Gastroesophageal sphincter (tissue), 4 donors: ENCODE measurements at places on chromosomes 11 and 22.

- H3K27me3 ChIP-seq = no peaks in the 10 kb centered on the region
- ATAC-seq = no peak
- H3K4me1 ChIP-seq = no peaks in the 10 kb centered on the region
- no peak overlapping the region for H3K27ac ChIP-seq
- no peak overlapping the region for H3K4me3 ChIP-seq
- H3K36me3 ChIP-seq = no peaks in the 10 kb centered on the region
Measured at GRCh38 chr11:23288003-23288783, 427.9 kb upstream of the CCDC179 start.

DNA sequence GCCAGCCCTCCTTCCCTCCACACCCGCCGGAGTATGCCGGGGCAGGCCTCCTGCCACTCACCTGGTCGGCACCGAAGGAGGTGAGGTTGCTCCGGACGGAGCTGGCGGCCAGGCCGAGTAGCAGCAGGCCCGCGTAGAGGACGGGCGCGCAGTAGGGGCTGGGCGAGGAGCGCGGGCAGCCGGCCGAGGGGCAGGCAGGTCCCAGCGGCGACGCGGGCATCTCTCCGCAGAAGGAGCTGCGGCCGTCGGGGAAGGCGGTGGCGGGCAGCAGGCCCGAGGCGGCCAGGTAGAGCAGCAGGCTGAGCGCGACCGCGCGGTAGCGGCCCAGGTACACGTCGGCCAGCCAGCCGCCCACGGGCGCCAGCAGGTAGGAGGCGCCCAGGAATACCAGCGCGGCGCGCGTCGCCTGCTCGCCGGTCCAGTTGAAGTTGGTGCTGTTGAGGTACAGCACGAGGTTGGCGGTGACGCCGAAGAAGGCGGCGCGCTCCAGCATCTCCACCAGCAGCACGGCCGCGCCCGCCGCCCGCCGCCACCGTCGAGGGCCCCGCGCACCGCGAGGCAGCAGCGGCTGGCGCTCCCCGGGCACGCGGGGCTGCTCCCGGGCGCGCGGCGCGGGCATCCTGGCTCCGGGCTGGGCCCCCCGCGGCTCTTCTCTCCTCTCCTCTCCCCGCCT lies 907 bp downstream of the SLC15A3 start:
- peak; percentile 23 for ATAC-seq
- peak overlapping the region; percentile 68 for H3K4me3 ChIP-seq

DNA sequence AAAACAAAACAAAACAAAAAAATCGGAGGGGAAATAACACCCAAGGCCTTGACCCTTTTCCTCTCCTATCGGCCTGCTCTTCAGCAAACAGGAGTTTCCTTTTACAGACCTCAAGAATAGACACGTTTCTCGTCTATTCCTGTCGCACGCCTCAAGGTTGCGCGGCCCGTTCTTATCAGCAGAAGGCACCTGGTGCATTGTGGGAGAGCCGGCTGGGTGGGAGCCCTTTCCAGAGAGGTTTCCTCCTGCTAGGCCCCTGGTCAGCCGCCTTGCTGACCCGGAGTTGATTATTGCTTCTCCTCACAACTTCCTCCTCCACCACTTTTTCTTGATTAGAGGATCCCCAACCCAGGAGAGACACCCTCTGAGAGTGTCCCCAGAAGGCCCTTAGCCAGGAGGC lies 497.3 kb downstream of the MIAT start:
- no peaks in the 10 kb centered on the region for H3K27me3 ChIP-seq
- H3K4me3 ChIP-seq = no peak overlapping the region
- no peak for ATAC-seq
- no peaks in the 10 kb centered on the region for H3K36me3 ChIP-seq

GRCh38 chr11:69922596-69923111 lies 103.4 kb upstream of the FGF3 start:
- H3K36me3 ChIP-seq = no peaks in the 10 kb centered on the region
- peak overlapping the region; percentile 61 for H3K27ac ChIP-seq
- peaks cover 69% of the 10 kb centered on the region for H3K27me3 ChIP-seq
- no peak for ATAC-seq

DNA sequence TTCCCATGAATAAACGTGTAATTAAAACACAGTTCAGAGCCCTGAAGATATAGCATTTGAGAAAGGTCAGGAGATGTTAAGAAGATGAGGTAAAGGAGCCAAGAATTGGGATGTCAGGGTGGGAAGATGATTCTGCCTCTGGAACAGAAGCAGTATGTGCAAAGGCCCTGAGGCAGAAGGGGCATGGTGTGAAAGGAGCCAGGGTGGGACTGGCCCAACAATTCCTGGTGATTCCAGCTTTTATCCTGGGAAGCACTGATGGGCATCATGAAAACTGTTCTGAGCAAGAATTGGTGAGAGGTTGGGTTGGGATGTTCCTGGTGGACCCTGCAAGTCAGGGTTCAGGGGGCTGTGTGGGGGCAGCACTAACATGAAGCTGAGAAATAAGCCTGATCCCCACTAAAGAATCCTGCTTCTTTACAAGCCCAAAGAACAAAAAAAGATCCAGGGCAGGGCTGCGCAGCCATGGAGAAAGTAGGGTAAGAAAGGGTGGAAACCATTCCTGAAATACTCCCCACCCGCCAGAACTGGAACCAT lies 2.5 kb upstream of the FXYD6 start:
- H3K36me3 ChIP-seq = no peaks in the 10 kb centered on the region
- no peaks in the 10 kb centered on the region for H3K4me1 ChIP-seq
- H3K27me3 ChIP-seq = peaks cover 10% of the 10 kb centered on the region
- no peak overlapping the region for H3K4me3 ChIP-seq

DNA sequence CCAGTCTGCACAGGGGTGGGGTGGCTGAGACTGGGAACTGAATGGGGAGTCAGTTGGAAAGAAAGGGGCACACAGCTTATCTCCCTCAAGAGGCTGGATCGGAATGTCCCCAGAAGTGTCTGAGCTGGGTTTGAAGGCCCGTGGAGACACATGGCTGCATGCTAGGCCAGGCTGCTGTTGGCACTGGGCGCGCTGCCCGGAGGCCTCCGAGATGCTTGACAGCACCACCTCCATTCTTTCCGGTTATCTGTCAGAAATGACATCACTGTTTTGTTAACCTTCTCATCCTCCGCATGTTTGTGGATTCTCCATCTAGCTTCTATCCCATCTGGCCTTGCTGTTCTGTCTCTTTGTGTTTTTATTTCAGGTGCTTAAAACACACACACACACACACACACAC lies 85.5 kb downstream of the APIP start:
- no peak for ATAC-seq
- H3K27ac ChIP-seq = no peak overlapping the region
- no peaks in the 10 kb centered on the region for H3K27me3 ChIP-seq
- H3K4me1 ChIP-seq = no peaks in the 10 kb centered on the region
- no peak overlapping the region for H3K4me3 ChIP-seq

DNA sequence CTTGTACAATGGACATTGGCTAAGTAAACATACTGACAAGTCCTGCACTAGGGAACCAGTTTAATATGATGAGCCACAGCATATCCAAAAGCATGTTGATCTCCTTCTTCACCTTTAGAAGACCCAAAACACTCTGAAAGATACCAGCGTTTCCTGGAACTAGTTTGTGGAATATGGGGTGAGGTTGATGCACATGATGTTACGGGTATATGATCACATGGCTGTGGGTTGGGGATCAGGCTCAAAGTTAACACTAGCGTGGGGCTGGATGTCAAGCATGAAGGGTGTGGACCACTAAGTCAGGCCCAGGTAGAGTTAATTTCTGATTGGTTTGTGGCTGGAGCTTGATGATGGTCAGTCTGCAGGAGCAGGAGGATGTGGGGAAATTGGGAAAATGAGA lies 9.0 kb downstream of the IGLL5 start:
- no peak for ATAC-seq
- H3K27me3 ChIP-seq = peaks cover 41% of the 10 kb centered on the region
- H3K4me3 ChIP-seq = no peak overlapping the region
- H3K27ac ChIP-seq = no peak overlapping the region

DNA sequence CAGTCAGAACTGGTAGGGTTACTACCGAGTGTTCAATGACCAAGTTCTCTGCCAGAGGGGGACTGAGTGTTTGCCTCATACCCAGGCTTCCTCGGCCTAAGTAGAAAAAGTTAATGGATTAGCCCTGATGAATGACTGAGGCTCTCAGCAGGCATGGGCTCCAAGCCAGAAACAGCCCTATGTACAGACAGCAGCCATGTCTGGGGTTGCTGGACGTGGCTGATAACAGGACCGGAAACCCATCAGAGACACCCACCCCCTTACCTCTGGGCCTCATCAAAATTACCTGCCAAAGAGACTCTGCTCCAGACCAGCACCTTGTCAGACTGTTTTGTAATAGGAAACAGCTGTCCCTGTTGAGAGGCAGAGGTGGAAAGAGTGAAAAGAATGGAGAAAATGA lies 351.4 kb downstream of the ETS1 start:
- H3K36me3 ChIP-seq = no peaks in the 10 kb centered on the region
- no peaks in the 10 kb centered on the region for H3K27me3 ChIP-seq
- H3K4me1 ChIP-seq = peaks cover 26% of the 10 kb centered on the region
- H3K27ac ChIP-seq = no peak overlapping the region
- peak; percentile 65 for ATAC-seq

DNA sequence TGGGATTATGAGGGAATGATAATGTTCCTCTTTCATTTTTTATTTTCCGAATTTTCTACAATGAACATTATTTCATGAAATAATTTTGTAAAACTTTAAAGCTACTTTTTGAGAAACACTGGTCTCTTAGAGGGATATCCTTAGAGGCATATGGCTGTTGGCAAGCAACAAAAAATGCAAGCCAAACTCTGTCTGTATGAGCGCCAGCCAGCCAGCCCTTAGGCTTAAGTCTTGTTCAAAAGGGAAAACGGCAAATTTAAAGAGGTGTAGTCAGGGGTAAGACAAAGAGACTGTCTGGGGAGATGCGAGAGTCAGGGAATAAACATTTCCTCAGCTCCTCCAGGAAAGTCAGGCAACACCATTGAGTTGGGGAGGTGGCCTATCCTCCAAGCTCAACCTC lies 22.5 kb downstream of the ASCC2 start:
- no peak overlapping the region for H3K4me3 ChIP-seq
- peaks cover 5% of the 10 kb centered on the region for H3K4me1 ChIP-seq
- no peak for ATAC-seq
- peak overlapping the region; percentile 57 for H3K27ac ChIP-seq

DNA sequence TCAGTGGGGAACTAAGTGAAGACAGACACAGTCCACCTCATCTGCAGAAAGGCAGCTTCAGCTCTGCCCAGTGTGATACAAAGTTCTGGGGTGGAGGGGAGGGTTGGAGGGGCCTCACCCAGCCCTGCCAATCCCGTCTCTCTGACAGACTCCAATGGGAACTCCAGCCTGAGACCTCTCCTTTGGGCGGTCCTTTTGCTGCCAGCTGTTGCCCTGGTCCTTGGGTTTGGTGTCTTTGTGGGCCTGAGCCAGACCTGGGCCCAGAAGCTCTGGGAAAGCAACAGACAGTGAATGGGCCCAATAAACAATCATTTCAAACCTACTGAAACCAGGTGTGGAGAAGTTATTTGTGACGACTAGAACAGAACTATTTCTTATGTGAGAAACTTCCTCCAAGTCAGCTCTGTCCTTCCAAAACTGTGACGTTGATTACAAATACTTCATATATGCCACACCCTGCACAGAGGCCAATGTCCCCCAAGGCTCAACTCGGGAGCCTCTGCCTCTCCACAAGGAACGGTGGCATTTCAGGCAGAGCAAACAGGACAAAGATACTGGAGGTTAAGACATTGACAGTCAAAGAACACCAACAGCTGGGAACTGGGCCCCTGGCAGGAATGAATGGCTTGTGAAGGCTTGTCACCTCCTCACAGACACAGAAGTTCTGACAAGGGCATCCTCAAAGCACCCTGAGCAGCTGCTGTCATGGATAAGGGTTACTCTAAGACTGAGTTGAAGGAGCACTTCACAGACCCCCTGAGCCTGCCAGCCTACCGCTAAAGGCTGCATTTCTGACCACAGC lies 8.2 kb downstream of the ZP1 start:
- H3K27me3 ChIP-seq = no peaks in the 10 kb centered on the region
- H3K27ac ChIP-seq = no peak overlapping the region
- ATAC-seq = no peak
- no peaks in the 10 kb centered on the region for H3K36me3 ChIP-seq
